ENCODE measurements at places on chromosomes 5 and 9.

DNA sequence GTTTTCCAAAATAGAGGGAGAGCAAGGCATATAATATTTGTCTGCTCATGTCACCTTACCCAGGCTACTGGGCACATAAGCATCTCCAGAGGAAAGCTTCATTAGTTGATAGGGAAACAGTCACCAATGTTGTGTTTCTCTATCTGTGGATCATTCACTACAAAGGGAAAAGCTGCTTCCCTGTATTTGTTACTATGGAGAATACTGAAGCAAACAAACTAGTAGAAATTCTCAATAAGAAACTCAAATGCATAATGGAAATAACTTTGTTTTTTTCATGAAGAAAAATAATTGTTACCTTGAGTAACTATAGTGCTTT, 138.2 kb downstream of the PCSK1 start:
- DNase-seq = no peak

GRCh38 chr9:70160686-70161600, 97.8 kb upstream of the SMC5 start:
- DNase-seq = no peak

DNA sequence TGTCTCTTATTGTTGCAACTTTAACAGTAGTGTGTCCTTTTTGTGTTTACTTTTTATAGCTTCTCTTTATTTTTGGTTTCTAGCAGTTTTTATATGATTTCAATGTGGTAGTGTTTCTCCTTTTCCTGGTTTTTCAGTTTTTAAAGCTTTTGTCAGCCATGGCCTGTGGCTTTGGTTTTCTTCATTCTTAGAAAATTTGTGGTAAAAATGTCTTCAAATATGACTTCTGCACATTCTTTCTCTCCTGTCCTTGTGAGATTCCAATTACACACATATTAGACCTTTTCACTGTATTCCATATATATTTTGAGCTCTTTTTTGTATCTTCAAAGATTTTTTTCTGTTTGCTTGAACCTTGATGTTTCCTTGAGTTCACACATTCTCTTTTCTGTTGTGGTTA, 180.5 kb downstream of the CNTLN start:
- no peak for DNase-seq

GRCh38 chr9:14831661-14832060, 78.6 kb downstream of the FREM1 start:
- no peak for DNase-seq

DNA sequence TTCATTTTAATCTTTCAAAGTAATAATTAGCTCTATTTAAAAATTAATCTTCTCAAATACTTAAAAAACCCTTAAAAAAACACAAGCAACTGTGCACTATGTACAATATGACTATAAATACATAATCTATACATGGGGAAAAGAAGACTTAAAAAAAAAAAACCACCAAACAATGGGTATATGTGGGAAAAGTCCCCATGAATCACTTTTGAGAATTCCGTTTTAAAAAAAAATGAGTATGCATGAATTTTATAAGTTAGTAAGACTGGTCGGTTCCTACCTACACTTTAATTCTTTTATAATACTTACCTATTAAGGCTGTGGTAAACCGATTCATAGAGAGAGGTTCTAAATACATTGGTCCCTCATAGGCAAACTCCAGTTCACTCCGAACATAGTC, 27.7 kb downstream of the RNF145 start:
- DNase-seq = no peak

DNA sequence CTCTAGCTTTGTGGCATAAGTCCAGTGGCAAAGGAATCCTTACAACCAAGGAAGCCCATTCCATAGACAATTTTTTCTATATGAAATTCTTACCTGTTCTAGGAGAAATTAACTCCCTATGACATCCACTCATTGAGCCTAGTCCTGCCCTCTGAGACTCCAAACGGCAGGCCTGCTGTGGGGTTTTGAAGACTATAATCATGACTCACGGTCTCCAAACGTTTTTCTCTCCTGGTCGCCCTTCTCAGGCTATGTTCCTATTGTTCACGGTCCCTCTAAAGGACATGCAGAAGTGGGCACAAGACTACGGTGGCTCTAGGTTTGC, 611 bp downstream of the EXOSC3 start:
- no peak for DNase-seq

- no peak for DNase-seq
Measured at GRCh38 chr5:164746723-164747122, 1241.3 kb downstream of the MAT2B start.

DNA sequence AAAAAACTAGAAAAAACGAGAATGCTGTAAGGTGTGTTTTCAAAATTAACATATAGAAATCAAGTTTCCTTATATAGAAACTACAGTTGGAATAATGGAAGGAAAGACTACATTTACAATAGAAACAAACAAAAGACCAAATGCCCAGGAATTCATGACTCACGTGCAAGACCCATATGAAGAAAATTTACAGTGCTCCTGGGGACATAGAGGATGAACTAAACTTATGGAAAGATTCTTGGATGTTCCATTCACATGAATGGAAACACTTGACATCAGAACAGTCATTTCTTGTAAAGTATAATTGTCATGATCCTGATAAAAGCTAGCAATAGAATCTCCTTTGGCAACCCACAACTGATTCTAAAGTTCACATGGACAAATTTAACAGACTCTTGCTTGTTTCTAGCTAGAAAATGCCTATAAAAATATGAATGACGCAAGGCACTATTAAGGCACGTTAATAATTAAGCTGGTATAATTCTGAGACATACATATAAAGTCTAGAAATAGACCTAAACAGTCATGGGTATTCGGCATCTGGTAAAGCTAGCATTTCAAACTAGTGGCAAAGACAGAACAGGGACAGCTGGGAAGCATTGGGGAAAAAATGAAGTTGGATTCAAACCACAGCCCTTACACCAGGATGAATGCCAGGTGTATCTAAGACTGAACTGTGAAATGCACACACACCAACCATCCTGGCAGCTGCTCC, 5.1 kb upstream of the ZFP62 start:
- DNase-seq = no peak

DNA sequence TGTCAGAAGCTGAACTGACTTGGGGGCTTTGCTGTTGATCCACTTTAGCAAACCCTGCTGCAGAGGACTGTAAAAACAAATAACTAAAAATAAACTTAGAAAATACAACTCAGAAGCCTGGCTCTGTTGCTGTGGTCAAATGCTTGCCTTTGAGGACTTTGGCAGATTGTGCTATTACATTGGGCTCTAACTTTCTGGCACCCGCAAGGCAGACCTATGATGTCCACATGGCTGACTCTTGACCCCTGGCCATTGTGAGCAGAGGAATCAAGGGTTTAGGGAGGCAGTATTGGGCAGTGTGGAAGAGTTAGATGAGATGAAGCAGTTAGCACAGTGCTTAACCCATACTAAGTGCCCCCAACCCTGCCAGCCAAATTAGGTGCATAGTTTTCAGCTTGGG, 34.0 kb downstream of the OTULIN start:
- DNase-seq = no peak

- DNase-seq = peak; percentile 89
Measured at GRCh38 chr9:133356391-133357091, at the start of the genes SURF1 and SURF2. SURF1 (minus strand) TSS chr9:133356487; CDS start chr9:133356453, 34 bp downstream. SURF2 (plus strand) TSS chr9:133356550; CDS start chr9:133356593, 43 bp downstream.

DNA sequence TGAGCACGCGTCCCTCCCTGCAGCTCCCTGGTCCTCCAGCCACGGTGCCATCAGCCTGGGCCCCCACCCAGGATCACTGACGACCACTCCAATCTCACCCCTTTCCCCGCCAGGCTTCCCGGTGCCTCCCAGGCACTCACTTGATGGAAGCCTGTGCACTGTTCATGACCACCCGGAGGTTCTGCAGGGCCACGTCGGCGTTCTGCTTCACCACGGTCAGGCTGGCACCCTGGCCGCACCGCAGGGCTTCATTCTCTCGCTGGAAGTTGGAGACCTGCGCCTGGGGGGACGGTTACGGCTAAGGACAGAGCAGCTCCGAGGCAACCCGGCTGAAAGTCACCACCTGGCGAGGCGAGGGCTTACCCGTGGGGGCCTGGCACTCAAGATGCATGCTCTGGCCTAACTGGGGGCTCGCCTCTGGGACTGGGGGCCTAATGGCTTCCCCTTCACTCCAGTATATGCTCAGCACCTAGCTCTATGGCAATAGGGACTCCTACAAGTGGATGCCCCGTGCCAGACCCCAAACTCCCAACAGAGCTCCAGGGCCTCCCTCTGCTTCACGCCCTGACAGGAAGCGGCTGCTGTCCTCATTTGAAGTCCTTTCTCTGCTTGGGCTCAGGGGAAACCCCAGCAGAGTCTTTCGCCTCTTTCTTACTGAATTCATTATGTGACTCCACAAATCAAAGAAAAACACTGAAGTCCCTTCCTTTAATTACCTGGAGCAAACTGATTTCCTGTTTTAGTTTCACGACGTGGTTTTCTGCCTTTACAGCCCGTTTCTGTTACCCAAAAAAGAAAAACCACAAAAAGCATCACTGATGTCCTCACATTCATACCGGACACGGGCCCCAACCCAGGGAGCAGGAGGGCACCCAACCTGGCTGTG, 4.2 kb upstream of the SNAPC4 start:
- DNase-seq = no peak

DNA sequence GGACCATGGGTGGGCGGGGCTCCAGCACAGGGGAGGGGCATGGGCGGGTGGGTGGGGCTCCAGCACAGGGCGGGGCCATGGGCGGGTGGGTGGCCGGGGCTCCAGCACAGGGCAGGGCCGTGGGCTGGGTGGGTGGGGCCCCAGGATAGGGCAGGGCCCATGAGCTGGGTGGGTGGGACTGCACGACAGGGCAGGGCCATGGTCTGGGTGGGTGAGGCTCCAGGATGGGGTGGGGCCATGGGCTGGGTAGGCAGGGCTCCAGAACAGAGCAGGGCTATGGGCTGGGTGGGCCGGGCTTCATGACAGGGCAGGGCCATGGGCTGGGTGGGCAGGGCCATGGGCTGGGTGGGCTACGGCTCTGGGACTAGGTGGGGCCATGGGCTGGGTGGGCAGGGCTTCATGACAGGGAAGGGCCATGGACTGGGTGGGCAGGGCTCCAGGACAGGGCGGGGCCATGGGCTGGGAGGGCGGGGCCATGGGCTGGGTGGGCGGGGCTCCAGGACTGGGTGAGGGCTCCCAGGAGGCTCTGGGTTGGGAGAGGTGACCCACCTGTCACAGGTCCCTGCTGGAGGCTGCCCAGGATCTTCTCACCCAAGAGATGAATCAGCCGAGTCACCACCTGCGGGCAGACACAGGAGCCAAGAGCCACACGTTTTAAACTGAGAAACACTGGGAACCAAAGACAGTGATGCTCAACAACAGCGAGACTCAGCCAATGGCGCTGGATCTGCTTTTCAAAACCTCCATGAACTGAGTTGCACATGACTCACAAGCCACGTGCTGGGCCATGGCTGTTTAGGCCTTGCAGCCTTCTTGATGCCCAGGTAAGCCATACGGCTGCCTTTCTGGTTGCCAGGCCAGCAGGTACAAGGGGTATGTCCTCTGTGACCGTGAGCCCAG, 33.6 kb upstream of the NSMF start:
- no peak for DNase-seq

DNA sequence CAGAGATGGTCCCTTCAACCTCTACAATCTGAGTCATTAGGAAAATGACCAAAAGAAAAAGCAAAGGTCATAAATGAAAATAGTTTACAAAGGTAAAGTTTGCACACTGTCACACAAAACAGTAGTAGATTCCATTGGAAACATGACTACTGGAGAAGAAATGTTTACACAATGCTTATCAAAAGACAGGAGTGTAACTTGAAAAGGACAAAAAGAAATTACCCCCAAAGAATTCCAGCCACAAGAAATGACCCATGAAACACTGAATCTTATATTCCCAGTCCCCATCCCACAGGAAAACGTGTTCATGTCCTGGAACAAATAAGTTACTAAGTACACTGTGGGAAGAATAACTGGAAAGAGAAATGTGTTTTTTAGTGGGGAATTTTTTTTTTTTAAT, 385.1 kb downstream of the SEMA5A start:
- DNase-seq = no peak

DNA sequence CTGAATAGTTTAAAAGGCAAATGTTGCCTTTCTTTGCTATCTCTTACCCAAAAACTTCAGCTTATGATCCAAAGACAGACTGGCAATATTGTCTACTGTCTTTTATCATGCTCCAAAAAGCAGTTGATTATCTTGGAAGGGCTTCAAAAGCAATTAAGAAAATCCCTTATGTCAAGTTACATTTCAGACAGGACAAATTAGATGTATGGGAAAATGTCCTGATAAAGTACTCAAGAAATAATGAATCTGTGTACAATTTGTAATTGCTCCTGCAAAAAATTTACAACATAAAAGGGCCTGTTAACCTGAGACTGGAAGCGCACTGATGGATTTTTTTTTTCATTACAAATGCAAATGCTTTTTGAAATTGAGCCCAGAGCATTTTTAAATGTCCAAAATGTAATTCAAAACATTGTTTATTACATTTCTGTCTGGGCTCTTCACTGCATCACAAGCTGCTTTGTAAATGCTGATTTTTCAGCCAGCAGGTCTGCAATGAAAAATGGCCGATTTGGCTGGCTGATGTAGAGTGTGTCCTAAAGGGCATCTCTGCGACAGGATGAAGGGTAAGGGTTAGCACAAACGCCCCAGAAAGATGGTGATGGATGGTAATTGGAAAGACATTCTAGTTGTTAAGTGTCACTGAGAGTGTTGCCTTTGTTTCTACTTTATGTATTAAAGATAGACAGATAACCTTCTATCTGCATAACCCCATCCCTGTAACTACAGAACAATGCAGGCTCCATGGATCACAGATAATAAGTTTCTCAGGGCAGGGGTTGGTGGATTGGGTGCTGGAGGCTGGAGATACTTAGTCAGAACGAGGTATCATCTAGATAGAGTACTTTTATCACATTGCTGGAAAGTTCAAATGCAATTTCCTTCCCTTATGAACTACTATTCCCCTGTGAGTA, 27.0 kb downstream of the MAT2B start:
- DNase-seq = no peak

- DNase-seq = no peak
Measured at GRCh38 chr5:66440202-66440680, 156.0 kb upstream of the MAST4 start.

DNA sequence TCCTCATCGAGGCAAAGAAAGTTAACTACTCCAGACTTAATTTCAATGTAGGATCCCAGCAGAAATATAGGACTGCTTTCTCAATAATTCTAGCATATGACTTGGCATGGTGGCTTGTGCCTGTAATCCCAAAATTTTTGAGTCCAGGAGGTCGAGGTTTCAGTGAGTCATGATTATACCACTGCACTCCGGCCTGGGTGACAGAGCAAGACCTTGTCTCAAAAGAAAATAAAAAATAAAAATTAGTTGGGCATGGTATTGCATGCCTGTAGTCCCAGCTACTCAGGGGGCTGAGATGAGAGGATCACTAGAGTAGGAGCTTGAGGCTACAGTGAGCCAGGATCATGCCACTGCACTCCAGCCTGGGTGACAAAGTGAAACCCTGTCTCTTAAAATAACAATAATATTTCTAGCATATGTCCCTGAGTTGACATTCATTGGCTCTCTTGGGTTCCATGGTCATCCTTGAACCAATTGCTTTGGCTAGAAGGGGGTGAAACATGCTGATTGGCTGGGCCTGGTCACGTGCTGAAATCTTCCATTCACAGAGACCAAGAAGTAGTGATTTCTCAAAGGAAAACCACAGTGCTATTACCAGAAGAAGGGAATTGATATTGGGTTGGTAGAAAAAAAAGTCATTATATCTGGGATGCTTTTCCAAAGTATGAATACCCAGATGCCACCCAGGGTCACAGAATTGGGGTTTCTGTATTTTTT, 31.6 kb upstream of the GARNL3 start:
- DNase-seq = no peak
